ENCODE measurements at places on chromosomes 16 and 17.

DNA sequence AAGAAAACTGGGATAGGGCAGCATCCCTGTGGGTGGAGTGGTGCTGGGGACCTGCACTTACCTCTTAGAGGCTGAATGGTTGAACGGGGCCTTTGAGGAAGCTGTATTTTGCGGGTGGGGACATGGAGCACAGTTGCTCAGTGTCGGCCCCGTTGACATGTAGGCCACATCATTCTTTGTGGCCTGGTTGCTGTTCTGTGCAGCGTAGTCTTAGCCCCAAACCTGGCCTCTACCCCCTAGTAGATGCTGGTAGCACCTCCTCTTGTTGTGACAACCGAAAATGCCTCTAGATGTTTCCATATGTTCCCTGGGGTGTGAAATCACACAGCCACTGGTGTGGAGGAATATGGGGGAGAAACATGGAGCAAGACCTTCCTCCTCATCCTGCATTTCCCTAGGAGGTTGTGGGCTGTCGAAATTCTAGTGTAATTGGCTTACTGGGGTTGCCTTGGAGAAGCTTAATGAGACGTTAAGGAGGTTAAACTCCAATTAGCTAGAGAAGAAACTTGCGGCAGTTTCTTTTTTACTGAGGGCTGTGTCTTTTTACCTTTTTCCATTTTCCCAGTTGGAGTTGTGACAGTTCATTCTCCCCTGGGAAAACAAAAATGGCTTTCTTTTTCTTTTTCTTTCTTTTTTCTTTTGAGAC lies 9.4 kb downstream of the ABCC1 start:
- DNase-seq = no peak

DNA sequence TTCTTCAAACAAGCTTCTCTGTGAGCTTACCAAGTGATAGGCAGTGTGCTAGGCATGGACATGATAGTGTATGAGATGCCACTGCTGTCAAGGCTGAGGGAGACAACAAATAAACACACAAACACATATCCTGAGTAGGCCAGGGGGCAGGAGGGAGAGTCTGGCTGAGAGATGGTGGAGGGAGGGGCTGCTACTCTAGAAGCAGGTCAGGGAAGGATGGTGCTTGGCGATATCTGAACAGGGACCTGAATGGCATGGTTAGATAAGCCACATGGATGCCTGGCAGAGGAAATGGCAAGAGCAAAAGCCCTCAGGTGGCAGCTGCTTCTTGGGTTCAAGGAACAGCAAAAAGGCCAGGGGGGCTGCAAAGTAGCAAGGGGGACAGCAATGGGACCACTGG lies 8.6 kb upstream of the CHST6 start:
- no peak for DNase-seq

DNA sequence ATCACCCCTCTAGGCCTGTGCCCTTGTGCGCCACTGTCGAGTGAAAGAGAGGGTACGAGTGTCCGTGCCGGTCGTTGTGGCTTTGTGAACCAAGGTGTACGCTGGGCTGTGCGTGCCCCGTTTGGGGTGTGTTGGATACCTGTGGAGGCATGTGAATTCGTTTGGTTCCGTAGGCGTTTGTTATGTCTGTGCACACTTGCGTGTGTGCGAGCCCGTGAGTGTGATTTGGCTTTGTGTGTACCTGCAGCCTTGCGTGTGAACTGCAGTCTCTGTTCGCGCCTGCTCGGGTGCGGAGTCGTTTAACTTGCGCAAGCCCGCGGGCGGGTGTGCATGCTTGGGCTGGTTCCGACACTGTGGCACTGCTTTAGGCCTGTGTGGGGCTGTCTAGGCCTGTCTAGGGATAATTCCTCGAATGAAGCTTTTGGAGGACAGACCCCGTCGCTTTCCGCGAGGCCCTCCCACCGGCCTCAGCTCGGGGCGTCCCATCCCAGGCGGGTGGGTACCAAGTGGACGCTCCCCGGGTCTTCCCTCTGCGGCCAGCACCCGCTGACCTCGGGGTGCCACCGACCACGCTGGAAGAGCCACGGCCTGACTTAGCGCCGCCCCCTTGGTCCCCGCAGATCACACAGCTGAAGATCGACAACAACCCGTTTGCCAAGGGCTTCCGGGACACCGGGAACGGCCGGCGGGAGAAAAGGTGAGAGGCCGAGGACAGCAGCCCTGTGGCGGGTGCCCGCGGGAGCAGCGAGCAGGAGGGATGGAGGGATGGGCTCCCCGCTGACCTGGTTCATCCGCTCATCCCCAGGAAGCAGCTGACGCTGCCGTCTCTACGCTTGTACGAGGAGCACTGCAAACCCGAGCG lies 4.4 kb downstream of the TBX2 start:
- DNase-seq = no peak

DNA sequence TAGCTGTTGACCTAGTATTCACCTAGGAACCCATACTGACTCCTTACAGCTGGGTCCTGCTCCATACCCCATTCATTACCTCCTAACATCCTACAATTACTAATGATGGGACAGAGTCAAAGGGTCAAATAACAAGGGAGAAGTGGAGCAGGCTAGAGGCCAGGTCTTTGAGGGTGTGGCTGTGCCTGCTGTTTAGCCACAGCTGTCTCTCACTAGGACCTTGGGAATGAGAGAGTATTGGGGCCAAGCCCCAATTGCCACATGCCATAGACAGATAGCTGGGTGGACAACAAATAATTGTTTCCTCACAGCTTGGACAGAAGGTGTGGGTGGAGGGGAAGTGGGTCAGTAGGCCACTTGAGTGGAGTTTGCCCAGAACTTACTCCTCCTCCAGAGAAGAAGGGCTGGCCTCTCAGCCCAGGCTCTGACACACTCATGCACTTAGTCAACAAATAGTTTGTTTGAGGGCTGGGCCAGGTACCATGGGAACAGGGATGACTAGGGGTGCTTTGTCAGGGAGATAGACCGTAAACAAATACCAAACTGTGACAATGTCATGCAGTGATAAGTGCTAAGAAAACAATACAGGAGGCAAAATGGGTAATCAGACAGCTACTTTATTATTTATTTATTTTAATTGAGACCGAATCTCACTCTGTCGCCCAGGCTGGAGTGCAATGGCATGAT lies 10.2 kb upstream of the CENPT start:
- DNase-seq = no peak

GRCh38 chr16:50468749-50469078 lies 79.5 kb upstream of the NKD1 start:
- DNase-seq = no peak

DNA sequence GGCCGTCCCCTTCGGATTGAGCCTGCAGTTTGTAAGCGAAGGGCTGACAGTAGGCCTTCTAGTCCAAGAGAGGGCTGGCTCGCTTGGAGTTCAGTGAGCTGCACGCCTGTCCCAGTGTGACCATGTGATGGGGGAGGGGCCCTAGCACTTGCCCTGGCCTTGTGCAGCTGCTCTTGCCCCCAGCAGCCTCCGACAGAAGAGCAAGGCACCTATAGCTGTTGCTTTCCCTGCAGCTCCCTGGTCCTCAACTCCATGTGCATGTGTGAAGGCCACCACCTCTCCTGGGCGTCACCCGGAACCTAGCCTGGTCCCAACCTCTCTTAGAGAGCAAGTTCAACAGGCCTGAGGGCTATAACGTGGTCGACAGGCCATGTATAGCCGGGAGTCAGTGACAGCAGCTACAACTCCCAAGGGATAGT lies 5.6 kb downstream of the SPHK1 start:
- DNase-seq = no peak

DNA sequence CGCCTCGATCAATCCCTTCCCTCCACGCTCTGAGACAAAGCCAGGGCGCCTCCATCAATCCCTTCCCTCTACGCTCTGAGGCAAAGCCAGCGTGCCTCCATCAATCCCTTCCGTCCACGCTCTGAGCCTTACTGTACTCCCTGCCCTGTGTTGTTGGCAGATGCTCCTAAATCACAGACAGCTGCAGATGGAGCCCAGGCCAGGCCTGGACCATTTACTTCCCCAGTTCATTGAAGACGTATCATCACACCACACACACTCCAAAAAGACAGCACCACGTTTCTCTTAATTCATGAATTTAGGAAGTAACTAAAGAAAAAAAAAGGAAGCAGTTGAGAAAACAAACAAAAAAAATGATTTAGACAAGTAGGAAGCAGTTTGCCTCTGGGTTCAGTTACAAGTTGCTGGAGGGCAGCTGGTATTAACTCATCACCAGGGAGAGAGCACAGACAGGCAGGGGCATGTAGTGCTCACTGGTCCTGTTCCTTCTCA lies 7.4 kb upstream of the CD300LD start:
- no peak for DNase-seq

DNA sequence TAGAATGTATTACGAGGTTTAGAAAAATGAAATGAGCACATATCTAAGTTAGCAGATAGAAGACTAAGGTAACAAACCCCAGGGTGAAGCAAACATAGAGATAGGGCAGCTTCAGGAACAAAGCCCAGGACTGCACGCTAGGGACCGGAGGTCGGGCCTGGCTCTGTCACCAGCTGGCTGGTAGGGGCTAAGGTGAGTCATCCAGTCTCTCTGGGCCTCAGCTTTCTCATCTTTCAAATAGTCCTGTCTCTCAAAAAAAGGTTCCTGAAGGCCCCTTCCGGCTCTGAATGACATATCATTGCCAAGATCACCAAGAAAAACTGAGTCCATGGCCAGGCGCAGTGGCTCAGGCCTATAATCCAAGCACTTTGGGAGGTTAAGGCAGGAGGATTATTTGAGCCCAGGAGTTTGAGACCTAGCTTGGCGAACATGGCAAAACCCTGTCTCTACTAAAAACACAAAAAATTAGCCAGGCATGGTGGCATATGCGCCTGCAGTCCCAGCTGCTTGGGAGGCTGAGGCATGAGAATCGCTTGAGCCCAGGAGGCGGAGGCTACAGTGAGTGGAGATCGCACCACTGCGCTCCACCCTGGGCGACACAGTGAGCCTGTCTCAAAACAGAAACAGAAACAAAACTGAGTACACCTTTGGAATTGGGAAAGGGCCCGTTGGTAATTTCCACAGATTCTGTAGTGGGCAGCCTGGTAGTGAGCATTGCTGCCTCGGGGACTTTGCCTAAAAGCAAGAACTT lies 26.0 kb downstream of the PKD1L3 start:
- no peak for DNase-seq

GRCh38 chr17:37327341-37328090 lies 48.3 kb upstream of the C17orf78 start:
- no peak for DNase-seq

DNA sequence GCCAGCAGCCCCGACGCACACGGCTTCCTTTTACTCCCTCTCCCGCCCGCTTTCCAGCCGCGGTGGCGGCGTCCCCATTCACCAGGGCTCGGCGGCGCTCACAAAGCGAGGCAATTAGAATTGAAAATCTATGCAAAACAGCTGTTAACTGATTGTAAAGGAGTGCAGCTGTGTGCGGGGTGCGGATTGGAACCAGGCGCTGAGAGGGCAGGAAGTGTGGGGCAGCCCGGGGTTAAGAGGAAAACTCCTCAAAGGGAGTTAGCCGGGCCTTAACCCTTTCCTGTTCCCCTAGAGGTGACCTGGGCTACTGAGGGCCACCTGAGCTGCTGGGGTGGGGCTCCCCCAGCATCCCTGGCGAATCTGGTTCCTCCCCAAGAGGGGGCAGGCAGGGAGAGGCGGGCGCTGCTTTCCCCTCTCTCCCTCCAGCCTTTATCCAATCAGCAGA lies 5.8 kb upstream of the GSE1 start:
- DNase-seq = no peak

- peak; percentile 25 for DNase-seq
Observed at GRCh38 chr16:59848296-59848695, 1114.2 kb upstream of the GOT2 start.

DNA sequence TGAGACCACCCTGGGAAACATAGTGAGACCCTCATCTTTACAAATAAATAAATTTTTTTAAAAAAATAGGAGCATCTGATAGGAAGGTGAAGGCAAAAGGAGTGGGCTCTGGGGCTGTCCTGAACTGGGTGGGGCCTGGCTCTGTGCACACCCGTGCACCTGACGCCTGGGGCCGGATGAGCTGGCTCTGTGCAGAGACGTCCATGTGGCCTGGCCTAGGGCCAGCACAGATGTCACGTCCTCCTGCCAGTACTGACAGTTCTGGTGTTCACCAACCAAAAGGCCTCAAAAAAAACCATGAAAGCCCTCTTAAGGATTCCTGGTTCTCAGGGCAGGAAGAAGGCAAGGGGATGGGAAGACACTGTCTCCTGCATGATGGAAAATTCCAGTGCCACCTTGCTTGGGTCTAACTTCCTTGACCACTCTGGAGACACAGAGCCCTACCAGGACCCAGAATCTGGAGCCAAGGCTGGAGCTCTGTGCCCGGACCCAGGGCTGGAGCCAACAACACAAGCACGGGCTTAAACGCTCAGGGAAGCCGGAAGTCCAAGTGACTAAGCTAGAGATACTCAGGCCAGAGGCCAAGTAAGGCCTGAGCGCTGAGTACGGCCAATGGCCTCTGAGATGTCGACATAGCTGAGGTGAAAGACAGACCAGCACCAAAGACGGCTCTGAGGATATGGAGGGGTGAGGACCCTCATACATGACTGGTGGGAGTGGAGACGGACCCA lies 32.9 kb downstream of the COPRS start:
- DNase-seq = peak; percentile 43

DNA sequence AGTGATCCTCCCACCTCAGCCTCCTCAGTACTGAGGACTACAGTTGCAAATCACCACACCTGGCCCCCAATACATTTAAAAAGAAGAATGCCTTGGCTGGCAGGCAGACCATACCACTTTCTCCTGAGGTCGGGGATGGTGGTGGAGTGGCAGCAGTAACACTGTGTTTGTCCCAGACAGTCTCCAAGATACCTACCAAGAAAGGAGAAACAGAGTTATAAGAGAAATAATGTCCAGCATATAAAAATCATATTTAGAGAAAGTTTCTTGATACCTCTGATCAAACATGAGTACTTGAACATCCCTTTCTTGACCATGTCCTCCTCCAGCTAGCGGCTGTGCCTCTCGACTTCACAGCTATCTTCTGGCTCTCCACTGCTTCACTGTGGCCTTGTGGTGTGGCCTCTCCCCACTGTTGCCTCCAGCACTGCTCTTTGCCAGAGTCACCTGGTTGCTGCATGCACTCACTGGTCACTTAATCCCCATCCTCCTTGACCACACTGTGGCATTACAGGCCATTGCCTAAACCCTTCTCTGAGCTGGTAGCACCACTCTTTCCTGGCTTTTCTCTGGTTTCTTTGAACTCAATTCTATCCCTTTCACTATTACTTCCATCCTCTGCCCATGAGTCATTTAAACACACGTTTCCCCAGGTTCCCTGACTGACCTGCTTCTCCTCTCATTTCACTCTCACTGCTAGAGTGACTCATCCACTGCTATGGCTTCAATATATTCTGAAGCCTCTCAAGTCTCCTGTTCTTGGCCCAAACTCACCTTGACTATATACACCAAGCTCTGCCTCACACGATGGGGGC lies 45.2 kb downstream of the XPO6 start:
- no peak for DNase-seq

All from DMS 273 treated with DMSO at 0.1 percent for 48 hours (cell line).